ENCODE measurements at places on chromosomes 4 and X.
A peak's percentile ranks its signal among the peaks of the same experiment; 100 is the strongest.

- DNase-seq: no peak
Observed at GRCh38 chr4:169849456-169849855, 91.7 kb upstream of the HPF1 start.

- no peak for DNase-seq
Observed at GRCh38 chr4:1170976-1171310, 1.4 kb downstream of the SPON2 start.

GRCh38 chr4:47372561-47372960, 90.9 kb downstream of the COMMD8 start:
- no peak for DNase-seq

DNA sequence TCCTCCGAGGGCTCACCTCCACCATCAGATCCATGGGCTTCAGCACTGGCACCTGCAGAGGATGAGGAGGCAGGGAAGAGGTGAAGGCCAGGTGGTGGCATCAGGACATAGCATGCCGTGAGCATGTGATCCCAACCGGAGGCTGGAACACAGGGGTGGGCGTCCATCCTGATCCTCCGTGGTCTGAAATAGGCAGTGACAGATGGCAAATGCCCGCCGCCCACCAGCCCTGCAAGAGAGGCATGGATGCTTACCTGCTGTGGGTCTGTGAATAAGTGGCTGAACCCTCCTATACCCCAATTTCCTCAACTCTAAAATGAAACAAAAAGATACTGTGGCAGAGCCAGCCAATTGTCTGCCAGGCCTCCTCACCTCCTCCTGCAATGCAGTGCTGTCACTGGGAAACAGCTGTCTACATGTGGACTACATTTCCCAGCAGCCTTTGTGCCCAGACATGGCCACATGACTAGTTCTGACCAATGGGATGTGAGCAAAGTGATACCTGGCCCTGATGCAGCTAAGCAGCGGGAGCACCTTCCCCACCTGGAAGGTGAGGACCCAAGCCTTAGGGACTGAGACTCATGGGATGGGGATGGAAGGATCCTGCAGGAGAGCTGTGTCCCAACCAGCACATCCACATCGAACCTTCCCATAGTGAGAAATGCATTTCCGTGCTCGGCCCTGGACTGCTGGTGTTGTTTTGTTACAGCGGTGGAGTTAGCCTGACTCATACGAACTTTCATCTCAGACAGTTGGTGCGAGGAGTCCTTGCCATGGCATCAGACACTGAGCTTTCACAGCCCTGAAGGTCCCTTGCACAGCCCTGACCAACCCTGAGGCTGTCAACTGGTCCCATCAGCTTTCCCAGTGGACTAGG, 99.5 kb downstream of the PPP2R2C start:
- DNase-seq: no peak

GRCh38 chrX:48695534-48695896, 1.0 kb upstream of the SUV39H1 start:
- DNase-seq: no peak

DNA sequence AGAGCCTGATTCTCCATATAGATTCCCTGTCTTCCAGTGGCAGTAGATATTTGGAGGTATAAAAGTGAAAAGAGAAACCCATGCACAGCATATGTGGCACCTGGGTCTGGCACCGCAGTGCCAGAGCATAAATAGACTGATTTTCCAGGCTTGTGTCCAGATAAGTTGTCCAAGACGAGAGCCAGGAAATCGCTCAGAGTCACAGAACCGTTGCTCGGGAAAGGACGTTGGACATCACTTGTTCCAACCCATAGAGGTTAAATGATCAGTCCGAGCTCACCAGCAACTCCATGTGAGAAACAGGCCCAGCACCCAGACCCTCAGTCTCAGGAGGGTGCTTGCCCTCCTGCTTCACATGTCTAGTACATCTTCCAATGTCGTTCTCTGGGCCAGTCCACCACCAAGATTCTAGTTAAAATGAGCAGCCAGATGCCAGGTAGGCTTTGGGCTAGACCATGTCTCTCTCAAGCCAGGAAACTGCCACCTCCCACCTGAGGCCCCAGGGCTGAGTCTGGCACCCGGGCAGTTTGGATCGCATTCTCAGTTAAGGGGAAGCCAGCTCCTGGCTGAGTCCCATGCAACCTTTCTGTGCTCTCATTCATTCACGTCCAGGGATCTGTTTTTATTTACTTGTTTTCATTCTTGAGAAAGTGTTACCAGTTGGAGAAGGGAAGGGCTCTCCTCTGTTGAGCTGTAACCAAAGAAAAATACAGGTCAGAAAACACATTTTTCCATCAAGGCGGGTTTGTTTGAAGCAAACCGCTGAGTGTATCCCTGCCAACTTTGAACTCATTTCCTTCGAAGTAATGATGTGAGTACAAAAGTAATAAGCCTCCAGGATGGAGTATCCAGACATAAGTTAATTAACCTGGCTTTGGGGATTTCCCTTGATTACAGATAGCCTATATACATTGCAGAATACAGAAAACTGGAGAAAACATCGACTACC, 91.7 kb downstream of the PHOX2B start:
- peak; percentile 70 for DNase-seq

DNA sequence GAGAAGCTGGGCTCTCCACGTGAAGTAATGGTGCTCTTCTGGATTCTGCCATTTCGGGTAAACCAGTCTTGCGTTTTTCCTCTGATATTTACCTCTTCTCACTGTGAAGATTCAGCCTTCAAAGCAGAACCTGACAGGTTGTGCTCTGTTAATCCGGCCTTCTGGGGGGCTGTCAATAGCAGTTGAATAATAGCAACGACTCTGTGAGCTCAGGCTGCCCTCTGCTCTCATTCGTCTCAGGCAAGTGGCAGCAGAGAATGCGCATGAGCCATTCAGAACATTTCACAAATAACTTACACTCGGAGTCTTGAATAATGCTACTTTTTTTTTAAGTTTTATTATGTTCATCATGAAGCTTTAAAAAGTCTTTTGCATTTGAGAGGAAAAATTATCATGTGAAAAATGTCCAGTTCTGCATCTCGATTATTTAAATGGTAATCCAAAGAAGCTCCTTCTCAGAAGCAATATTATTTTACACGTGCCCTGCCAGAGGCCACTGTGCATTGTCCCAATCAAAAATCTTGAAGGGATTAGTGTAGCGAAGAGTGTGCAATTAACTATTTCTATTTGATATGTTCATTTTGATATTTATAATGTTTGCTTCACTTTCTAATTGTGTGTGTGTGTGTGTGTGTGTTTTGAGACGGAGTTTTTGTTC, 354.2 kb upstream of the FAT1 start:
- no peak for DNase-seq

GRCh38 chrX:130393451-130394074, 8.1 kb upstream of the GPR119 start:
- DNase-seq: no peak

DNA sequence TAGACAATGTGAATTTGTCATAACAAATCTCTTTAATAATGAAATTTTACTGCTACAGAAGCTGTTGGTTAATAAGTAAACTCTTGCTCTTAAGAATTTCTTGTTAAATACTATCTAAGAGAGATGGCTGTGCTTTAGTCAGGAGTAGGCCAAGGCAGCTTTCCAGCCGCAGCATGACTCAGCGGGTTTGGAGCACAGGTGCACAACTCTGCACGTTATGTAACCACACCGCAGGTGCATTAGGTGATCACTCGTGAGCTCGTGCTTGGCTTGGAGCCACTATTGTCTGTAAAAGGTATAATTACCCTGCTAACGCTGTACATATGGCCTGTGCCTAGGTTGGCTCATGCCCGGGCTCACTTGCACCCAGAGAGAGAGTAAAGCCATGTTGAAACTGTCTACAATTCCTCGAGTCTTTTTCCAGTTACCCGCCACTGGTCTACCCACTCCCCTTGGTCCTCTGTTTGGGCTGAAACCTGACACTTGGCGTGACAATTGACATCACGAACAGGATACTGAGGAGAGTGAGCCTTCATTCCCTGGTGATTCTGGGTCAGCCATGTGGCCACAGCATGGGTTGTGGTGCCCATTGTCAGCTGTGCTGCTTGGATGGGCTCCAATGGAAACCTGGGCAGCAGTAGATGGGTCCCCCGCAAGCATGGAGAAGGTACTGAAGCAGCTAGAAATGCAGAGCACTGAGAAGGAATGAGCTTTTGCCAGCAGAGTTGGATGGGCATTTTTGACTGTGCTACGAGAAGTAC, 18.4 kb upstream of the ANAPC4 start:
- DNase-seq: no peak

- no peak for DNase-seq
Observed at GRCh38 chrX:13694983-13695382, 6.1 kb downstream of the RAB9A start.

DNA sequence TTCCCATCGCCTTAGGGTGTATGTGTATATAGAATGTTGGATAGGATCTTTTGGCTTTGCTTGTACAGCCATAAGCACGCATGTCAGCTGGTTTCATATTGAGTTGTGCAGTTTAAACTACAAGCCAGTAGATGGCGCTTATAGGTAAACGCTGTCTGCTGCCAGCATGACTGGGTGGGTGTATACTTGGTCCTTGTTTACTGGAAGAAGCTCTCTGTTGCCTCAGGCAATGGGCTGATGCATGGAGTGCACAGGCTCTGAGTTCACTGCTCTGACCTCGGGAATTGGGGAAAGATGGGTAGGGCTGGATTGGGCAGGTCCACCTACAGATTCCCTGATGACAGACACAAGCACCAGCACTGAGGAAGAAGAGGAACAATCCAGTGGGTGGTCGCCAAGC, 831.5 kb downstream of the STIM2 start:
- no peak for DNase-seq

GRCh38 chrX:85996555-85996954, 50.8 kb downstream of the CHM start:
- no peak for DNase-seq

- no peak for DNase-seq
Observed at GRCh38 chrX:9966775-9967408, at the start of gene CLDN34. CLDN34 (plus strand) TSS chrX:9967358; CDS start chrX:9967358, 0 bp downstream.

GRCh38 chrX:1398431-1399340, 6.8 kb upstream of the SLC25A6 start:
- no peak for DNase-seq

DNA sequence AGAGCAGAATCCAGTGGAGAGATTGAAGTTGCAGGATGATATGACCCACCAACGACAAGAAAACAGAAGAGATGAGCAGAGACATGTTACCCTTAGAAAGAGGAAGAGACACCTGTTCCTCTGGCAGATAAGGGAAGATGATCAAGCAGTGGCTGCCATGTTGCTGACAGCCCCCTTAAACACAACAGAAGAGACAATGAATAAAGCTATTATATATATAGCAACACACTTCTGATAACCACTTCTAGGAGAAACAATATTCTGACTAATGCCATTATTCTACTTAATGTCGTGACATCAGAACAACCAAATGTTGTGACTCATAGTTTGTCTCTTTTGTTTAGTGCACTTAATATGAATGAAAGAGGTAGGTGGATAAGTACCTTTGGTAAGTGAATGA, 44.9 kb downstream of the SH3RF1 start:
- DNase-seq: no peak

DNA sequence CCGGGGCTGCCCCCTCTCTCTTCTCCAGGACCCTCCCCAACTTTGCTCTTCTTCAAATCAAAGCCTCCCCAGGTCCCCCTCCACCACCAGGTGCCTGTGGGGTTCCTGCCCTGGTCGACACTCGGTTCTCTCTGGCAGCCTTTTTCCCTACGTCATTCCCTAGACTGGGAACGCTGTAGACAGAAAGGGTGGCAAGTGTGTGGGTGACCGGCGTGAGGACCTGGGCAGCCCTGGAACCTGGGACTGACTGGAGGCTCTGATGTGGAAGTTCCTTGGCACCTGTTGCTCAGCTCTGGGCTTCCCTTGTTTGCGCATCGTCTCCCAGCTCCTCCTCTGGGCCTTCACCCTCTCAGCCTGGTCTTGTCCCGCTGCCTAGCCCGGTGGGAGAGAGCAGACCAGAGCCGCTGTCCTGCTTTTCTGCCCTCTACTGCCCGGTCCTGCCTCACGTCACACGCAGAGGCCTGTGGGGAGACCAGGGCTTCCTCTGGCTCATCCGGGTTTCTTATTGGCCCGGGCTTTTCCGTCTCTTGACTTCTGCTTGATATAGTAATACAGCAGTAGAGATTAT, 1.3 kb downstream of the TACC3 start:
- no peak for DNase-seq

DNA sequence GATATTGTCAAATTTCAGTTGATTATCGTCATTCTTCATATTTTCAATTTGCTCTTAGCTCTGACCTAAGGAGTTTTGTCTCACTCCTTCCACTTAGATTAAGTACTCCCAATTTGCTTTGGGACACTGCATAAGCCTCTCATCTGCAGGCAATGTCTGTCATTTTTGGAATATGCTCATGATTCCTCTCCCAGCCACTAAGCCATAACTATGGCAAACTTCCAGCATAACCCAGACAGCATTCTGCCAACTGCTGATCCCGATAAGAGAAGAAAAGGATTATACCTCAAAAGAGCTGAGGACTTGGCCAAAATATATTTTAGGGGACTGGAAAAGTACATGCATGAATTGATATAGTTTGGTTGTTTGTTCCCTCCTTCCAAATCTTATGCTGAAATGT, 444.4 kb downstream of the GABRG1 start:
- no peak for DNase-seq

DNA sequence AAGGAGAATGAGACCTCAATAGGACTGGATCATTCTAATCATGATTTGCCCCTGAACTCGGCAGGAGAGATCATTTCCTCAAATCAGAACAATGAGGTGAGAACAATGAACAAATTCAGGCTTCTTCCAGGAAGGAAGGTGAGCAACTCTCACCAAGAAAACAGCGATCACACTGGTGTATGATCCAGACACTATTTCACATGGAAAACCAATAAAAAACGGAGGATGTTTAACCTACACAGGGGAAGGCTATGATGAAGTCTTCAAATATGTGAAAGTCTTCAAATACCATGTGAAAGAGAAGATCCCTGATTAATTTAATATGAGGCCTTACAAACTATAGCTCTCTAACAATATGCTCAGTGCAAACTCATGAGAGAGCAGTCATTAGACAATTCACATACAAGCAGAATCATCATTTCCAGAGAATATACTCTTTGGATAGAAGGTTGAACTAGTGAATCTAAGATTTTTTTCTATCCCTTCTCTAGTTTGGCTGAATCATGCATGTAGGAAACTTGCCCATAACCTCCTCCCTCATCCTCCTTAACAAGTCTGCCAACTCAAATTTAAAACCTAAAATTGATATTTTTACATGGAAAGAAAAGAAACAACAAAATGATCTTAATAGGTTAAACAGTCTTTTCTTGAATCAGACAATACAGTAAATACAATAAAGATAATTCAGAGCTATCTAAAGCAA, 122.5 kb downstream of the ADAMTS3 start:
- no peak for DNase-seq
